IPS DF 6.9 (cell line): ENCODE measurements at places on chromosomes 1 and 21.

DNA sequence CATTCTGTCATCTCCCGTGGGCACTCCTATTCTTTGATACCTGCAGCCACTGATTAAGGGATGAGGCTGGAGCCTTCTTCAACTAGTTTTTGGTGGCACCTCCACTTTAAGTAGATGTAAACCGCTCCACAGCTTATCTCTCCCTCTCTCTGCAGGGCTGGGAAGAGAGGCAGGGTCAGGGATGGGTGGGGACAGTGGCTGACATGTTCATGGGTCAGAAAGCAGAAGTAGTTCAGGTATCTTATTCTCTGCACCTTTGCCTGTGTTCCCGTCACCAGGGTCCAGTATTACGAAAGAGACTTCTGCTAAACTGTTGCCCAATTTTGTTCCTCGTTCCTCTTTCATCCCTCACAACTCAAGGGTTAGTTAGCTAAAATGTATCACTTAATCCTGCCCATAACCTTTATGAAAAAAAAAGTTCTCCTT is 51.7 kb upstream of the EDEM3 start:
- DNase-seq: no peak

DNA sequence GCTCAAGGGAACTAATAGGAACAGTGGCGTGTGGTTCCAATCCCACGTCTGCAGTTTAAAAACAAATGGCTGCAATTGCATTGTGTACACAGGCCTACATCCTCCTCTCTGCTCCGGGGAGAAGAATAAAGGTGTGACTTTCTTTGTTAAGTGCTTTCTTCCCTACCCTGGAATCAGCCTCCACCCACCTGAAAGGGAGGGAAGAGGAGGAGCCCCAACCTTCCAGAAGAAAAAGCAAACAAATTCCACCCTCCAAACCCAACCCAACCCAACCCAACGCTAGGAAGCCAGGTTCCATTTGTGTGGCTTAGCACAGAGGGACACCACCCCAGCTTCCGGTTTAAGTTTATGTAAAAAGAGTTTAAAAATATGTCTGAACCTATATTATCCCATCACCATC is 11.8 kb upstream of the BACE2 start:
- no peak for DNase-seq

GRCh38 chr1:19157653-19158052 is 52.4 kb downstream of the UBR4 start:
- no peak for DNase-seq

- no peak for DNase-seq
Measured at GRCh38 chr21:32329331-32329730, 30.7 kb downstream of the MRAP start.

- DNase-seq: no peak
Measured at GRCh38 chr1:181390410-181391077, 92.8 kb upstream of the CACNA1E start.

DNA sequence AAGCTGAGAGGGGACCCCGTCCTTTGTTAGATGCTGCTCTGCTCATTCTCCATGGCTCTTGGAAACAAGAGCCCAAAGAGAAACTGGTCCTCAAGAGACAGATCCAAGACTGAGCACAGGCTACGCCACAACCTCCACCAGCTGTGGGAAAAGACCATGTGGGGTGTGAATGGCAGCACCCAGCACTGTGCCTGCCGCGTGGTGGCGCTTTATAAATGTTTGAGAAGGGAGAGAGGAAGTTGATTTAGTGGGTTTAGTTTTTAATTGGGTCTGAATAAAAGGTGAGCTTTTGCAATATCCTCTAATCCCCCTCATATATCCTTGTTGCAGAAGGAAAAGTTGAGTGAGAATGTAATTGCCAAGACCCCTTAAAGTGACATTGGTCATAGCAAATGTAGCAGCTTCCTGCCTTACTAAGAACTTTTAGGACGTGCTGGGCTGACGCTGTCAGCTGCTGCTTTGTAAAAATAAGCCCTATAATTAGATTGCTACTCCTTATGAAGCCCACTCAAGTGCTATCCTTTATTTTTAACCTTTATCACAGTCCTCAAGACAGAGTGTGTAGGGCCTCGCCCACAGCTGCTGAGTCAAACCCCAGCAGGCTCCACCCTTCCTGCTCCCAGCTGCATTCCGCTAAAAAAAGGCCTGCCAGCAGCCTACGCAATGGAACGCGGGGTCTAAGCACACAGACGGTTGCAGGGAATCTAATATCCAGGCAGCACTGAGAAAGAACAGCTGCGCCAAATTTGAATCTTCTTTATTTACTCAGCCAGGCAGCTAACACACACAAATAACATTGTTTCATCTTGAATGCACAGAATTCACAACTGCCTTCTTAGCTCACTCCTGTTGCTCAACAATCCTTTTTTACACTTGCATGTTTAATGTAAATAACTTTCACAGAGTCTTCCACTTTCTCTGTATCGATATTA is 47.4 kb upstream of the PRDX6 start:
- no peak for DNase-seq

DNA sequence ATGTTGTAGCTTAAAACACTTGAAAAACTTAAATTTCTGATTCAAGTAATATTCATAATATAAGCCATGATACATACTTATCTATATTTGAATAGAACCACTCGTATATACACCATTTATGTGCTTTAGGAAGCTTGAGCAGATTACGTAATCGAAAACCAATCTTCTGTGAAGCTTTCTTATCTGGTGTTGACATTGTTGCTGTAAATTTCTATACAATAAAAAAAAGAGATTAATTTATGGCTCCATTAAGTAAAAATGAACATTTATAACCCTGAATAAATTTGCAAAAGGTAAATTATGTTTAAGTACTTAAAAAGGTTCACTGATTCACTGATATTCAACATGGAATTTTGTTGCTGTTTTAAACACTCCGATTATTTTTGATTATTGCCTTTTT is 21.4 kb downstream of the LIN9 start:
- no peak for DNase-seq

- DNase-seq: no peak
Measured at GRCh38 chr1:245084551-245084950, 70.2 kb upstream of the KIF26B start.

GRCh38 chr1:57307392-57308170 is 116.3 kb downstream of the DAB1 start:
- DNase-seq: peak; percentile 67

DNA sequence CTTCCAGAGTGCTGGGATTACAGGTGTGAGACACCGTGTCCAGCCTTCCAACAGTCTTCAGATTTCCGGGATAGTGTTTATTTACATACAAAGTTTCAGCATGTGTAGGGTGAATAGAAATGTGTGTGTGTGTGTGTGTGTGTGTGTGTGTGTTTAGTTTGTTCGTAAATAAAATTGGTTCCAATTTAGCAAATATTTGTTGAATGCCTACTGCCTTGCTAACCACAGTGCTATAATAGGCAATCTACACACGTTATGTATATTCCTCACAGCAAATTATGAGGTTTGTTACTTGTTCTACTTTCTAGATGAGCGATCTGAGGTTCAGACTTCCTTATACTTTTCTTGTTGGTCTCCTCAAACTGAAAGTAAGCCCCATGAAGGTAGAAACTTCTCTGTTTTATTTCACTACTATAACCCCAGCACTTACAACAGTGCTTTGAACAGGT is 32.8 kb upstream of the EPS15 start:
- DNase-seq: no peak

DNA sequence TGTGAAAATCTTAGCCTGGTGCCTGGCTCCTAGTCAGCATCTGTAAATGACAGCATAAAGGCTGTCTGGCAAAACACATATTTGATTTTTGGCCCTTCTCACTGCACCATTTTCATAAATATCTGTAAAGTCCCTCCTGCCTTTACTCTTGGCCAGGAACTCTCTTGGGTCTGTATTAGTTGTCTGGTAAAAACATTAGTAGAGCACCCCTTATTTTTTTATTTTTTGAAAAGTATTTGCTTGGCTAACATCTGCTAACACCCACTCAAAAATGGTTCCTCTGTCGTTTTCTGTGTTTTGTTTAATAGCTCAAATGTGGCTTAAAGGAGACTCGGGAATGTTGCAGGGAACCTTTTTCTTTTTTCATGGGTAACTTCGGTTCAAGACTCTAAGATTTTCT is 293.4 kb downstream of the HMCN1 start:
- no peak for DNase-seq

GRCh38 chr1:231883382-231883781 is 256.8 kb downstream of the DISC1 start:
- DNase-seq: peak; percentile 33

DNA sequence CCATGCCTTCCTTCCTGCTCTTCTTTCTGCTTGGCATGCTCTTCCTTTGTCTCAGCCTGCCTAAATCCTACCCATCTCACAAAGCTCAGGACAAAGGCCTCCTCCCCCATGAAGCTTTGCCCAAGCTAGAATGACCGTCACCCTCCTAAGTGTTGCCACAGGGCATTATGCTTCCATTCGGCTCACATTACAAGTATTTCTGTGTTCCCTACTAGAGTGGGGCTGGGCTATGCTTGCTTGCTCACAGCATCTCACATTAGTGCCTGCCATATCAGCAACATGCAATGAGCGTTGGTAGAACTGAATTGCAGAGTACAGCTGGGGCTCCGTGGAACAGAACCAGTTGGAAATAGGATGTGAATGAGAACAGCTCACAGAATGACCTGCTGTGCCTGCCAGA is 82.8 kb downstream of the CD58 start:
- DNase-seq: no peak

- no peak for DNase-seq
Measured at GRCh38 chr1:85398391-85399064, 66.4 kb downstream of the DDAH1 start.

- DNase-seq: no peak
Measured at GRCh38 chr1:30700528-30701257, 22.7 kb downstream of the MATN1 start.

GRCh38 chr21:25960402-25960801 is 210.2 kb downstream of the APP start:
- DNase-seq: peak; percentile 7

- no peak for DNase-seq
Measured at GRCh38 chr1:110727246-110727645, 52.5 kb upstream of the KCNA3 start.

- no peak for DNase-seq
Measured at GRCh38 chr1:214004014-214004413, 16.2 kb downstream of the PROX1 start.

GRCh38 chr1:70487910-70488665 is 77.0 kb downstream of the CTH start:
- DNase-seq: peak; percentile 74

DNA sequence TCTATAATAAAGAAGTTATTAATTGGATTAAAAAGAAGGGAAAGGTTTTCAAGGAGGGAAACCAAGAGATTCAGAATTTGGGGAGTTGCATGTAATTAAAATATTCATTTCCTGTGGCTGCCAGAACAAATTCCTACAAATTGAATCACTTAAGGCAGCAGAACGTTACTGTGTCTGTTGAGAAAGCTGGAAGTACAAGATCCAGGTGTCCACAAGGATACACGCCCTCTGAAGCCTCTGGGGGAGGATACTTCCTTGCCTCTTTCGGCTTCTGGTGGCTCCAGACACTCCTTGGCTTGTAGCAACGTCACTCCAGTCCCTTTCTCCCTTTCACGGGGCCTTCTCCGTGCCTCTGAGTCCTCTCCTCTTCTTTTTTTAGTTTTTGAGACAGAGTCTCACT is 67.9 kb downstream of the KAZN start:
- no peak for DNase-seq
